ENCODE measurements at places on chromosomes 12 and 14. TPM values are rescaled to one million over a fixed set of nuclear protein-coding genes. Genes with fewer than 3 reads are reported as not detected.

- DNase-seq, result no peak
Observed at GRCh38 chr14:58780605-58781004, 142.8 kb downstream of the DACT1 start.

GRCh38 chr12:124928095-124928911 is 13.9 kb upstream of the UBC start:
- peak; percentile 81 for DNase-seq

GRCh38 chr12:9180810-9181209 is 27.4 kb downstream of the PZP start:
- DNase-seq, result no peak

Gene PTGDR
- total RNA-seq, result 0.29 TPM

GRCh38 chr12:98453070-98453469 is 62.3 kb upstream of the TMPO start:
- DNase-seq, result no peak

Gene NTN4
- total RNA-seq, result 14.6 TPM

- peak; percentile 10 for DNase-seq
Observed at GRCh38 chr14:105324871-105325270, 10.3 kb downstream of the PACS2 start.

DNA sequence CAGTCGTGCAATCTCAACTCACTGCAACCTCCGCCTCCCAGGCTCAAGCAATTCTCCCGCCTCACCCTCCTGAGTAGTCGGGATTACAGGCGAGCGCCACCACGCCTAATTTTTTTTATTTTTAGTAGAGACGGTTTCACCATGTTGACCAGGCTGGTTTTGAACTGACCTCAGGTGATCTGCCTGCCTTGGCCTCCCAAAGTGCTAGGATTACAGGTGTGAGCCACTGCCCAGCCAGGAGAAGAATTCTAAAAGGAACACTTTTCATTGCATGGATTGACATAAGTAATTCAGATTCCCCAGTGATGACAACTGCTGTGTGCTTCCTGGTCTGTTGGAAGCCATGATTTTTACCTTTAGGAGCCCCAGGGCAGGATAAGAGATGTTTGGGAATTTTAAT is 22.1 kb downstream of the DMAC2L start:
- DNase-seq, result no peak

Gene RNASE4
- total RNA-seq, result 26.7 TPM

GRCh38 chr14:83575301-83575700 is 1954.6 kb upstream of the FLRT2 start:
- no peak for DNase-seq

Gene YARS2
- total RNA-seq, result 6.6 TPM

Gene DTX1
- total RNA-seq, result 8.1 TPM

Gene GAPDH
- total RNA-seq, result 179 TPM

DNA sequence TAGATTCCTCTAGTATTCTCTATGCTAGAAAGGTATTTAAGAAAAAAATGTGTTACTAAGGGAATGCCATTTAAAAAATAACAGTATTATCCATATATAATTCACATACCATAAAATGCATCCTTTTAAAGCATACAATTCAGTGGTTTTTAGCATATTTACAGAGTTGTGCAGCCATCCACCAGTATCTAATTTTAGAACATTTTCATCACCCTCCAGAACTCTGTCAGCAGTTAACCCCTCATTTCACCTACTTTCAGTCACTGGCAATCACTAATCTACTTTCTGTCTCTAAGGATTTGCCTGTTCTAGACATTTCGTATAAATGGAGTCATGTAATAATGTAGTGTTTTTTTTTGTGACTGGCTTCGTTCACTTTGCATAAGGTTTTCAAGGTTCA is 33.4 kb downstream of the TBC1D15 start:
- DNase-seq, result no peak

Gene GYS2
- not detected for total RNA-seq

- DNase-seq, result no peak
Observed at GRCh38 chr12:122753319-122753650, 661 bp downstream of the DENR start.

Gene BRI3BP
- total RNA-seq, result 10.3 TPM

- no peak for DNase-seq
Observed at GRCh38 chr12:42240131-42240750, 2.2 kb upstream of the YAF2 start.

GRCh38 chr14:105473033-105473676 is 1.5 kb upstream of the CRIP2 start:
- no peak for DNase-seq

DNA sequence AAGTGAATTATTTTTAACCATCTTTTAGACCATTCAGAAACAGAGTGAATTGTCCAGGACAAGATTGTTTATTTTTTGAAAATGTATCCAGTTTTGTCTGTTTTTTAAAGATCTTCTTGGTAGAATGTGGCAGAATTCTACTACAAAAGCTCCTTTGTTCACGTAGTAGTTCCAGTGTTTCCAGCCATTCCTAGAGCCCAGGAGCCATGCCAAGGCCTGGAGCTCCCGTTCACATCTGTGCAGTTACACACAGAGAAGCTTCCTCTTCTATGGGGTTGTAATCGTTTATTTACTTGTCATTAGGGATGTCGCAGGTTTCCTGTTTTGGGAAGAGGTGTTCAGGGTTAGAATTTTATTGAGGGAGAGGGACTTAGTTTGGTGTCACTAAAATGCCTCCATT is 409.8 kb downstream of the NPAS3 start:
- no peak for DNase-seq

Gene ADCY4
- 10.6 TPM for total RNA-seq

Gene CBLN3
- 0.79 TPM for total RNA-seq

DNA sequence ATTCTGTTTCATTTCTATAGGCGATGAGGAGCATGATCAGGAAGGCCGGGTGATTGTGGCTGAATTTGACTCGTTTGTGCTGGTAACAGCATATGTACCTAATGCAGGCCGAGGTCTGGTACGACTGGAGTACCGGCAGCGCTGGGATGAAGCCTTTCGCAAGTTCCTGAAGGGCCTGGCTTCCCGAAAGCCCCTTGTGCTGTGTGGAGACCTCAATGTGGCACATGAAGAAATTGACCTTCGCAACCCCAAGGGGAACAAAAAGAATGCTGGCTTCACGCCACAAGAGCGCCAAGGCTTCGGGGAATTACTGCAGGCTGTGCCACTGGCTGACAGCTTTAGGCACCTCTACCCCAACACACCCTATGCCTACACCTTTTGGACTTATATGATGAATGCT is 1.9 kb downstream of the APEX1 start:
- DNase-seq, result no peak

- DNase-seq, result no peak
Observed at GRCh38 chr12:124428792-124429281, 133.9 kb downstream of the RFLNA start.

Gene TRHDE
- total RNA-seq, result 8.1 TPM

Gene PTPRR
- total RNA-seq, result not detected

- no peak for DNase-seq
Observed at GRCh38 chr12:125210104-125210755, 145.0 kb downstream of the AACS start.

DNA sequence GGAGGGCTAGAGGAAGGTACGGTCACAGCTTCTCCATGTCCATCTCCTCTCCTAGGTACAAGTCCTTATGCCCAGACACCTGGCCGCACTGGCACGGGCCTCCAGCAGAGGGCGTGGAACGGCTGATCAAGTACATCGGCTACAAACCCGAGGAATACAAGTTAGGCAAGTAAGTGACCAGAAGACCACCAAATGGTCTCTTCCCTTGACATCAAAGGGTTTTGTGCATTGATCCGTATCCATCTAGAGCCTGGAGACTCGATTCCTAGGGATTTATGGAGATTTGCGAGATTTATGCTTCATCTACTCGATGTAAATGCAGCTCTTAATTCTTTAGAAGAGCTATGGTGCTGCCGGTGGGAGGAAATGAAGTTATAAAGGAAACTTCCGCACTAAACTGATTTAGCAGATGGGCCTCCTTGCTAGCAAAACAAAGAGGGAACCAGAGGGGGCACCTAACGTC is 44.2 kb downstream of the KCTD10 start:
- DNase-seq, result peak; percentile 84

- no peak for DNase-seq
Observed at GRCh38 chr12:96294831-96295230, 100.7 kb downstream of the ELK3 start.

DNA sequence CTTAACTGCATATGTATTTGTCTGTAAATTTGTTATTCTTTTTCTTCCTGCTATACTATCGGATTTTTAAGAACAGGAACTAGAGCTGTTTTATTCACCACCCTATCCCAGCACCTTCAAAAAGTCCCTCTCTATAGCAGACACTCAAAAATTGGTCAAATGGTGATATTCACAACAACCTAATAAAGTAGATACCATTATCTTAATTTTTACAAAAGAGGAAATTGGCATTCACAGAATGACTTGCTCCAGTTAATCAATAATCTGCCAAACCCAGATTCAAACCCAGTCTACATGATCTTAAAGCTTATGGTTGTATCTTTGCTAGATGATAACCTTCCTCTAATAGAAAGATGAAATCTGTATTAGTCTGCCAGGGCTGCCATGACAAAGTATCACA is 426.6 kb downstream of the EGLN3 start:
- DNase-seq, result no peak

Gene HOXC6
- 0.19 TPM for total RNA-seq

DNA sequence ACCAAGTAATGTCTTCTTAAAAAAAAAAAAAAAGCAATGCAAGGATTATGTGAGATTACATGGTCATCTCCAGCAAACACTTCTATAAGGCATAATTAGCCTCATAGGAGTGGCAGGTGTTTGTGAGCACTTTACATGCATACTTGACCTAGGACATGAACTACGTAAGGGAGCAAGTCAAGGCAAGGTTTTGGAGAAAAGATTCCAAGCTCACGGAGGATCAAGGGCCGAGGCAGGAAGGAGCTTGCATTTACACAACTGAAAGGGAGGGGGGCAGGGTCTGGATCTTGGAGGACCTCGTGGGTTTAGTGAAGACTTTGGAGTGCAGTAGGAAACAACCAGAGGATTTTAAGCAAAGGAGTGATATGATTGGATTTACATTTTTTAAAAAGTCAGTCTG is 112.5 kb downstream of the CCER1 start:
- DNase-seq, result no peak

Gene SALL2
- 6.0 TPM for total RNA-seq

Gene TCL1A
- 0.16 TPM for total RNA-seq

- no peak for DNase-seq
Observed at GRCh38 chr12:87597114-87597513, 432.1 kb downstream of the C12orf50 start.

Gene KRT75
- total RNA-seq, result not detected

DNA sequence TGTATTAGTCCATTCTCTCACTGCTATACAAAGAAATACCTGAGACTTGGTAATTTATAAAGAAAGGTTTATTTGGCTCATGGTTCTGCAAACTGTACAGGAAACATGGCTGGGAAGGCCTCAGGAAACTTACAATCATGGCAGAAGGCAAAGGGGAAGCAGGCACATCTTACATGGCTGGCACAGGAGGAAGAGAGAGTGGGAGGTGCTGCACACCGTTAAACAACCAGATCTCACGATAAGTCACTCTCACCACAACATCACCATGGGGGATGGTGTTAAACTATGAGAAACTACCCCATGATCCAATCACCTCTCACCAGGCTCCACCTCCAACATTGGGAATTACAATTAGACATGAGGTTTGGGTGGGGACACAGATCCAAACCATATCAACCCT is 191.8 kb upstream of the PLXNC1 start:
- no peak for DNase-seq

DNA sequence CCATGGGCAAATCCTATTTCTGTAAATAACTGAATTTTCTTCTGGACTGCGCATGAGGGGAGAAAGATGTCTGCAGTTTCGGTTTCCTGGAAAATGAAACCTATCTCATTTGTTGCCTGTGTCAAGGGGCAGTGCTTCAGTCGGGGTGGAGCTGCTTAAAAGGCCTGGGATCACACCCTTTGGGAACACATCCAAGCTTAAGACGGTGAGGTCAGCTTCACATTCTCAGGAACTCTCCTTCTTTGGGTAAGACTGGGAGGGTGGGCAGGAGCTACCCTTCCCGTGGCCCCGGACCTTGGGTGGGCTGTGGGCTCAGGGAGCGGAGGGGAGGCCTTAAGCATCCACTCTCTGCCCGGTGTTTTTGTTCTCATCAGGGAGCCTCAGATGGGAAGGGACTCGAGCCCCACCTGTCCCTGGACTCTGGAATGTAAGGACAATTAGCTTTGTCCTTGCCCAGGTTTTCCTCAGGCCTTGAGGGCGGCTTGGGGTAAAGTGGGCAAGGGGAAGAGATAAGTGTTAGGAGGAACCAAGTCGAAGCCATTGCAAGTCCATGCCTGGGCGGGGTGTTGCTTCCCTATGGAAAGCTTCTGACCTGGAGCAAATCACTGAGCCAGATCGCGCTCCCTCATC is at the start of gene IFI27:
Gene IFI27 (plus strand): TSS at position 185 of the 630 bp plus-strand sequence.
- DNase-seq, result no peak

Gene SMCO2
- 0.50 TPM for total RNA-seq

Gene WSCD2
- total RNA-seq, result 0.93 TPM

GRCh38 chr12:89636052-89636775 is 72.4 kb downstream of the ATP2B1 start:
- DNase-seq, result no peak

DNA sequence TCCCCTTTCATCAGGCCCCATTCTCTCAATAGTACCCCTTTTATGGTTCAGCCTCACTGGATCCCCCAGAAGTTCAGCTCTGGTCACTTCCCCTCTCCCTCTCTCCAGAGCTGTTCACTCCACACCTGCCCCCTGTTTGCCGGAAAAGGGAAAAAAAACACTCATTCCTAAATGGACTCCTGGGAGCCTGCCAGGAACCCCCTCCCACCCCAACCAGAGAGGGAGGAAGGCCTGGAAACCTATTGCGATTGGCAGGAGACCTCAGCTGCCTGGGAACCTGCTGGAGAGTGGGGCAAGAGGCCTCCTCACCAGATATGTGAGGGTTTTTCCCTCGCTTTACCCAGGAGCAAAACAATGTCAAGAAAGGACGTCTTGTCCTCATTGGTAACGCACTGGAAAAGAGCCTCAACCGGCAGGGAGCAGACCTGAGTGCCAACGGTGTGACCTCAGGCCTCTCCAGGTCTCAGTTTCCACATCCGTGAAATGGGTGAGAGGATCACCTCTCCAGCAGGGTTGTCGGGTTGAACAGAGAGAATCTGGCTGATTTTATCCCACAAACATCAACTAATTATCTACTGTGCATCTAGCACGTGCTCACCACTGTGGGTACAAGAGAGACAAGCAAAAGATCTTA is 4.6 kb downstream of the DTX1 start:
- DNase-seq, result no peak

- DNase-seq, result no peak
Observed at GRCh38 chr12:56839915-56840325, 76.8 kb downstream of the HSD17B6 start.

Measured in pancreas (tissue), 10 donors.